ENCODE measurements at places on chromosomes 3 and 15. TPM values are rescaled to one million over a fixed set of nuclear protein-coding genes. Genes with fewer than 3 reads are reported as not detected.
A peak's percentile ranks its signal among the peaks of the same experiment; 100 is the strongest.

DNA sequence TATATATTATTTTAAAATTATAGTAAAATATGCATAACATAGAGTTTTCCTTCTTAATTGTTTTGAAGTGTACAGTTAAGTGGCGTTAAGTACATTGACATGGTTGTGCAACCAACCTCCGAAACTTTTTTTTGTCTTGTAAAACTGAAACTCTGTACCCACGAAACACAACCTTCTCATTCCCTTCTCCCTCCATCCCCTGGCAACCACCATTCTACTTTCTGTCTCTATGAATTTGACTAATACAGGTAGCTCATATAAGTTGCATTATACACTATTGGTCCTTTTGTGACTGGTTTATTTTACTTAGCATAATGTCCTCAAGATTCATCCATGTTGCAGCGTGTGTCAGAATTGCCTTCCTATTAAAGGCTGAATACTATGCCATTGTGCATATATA is 179.4 kb downstream of the SATB1 start:
- DNase-seq, result no peak

TTC21A gene
- 106 TPM for total RNA-seq

SLC28A2 gene
- total RNA-seq, result not detected

GATM gene
- 18.2 TPM for total RNA-seq

DNA sequence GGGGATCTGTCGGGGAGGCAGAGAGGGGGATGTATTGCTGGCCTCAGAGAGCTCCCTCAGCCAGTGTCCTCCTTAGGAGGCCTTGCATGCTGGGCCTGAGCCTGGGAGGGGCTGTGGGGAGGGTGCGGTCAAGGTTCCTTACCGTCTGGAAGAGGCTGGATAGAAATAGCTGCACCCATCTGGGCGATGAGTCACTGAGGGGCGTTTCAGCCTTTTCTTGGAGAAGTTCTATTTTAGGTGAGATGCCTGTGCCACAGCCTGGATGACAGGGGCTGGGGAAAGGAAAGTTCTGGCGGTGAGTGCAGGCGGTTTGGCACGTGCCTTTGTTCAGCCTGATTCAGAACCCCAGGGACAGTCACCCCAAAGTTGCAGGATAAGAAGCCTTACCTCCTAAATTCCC is 35.7 kb upstream of the APEH start:
- DNase-seq, result no peak

GRCh38 chr3:3633761-3634160 is 165.5 kb upstream of the LRRN1 start:
- no peak for DNase-seq

DNA sequence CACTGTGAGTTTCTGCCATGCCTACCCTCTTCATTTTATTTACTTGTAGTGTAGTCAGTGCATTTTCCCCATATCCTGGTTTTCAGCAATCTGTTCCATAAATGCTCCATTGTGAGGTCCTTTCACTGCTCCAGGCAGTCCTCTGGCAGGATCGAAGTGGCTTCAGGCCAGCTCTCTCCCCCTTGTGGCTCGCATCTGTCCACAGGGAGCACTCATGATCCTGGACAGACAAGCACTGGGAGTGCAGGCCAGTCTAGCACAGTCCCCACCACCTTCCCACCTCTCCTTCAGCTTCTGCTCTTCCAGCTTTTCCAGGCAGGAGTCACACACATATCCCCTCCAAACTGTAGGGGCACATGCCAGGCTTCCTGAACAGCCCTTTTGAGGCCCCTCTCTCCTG is 173.6 kb downstream of the PPM1L start:
- no peak for DNase-seq

PPP4R2 gene
- 57.5 TPM for total RNA-seq

SIDT1 gene
- total RNA-seq, result 84.4 TPM

SQOR gene
- 24.3 TPM for total RNA-seq

GRCh38 chr3:7518026-7518425 is 657.1 kb downstream of the GRM7 start:
- no peak for DNase-seq

ST3GAL6 gene
- total RNA-seq, result not detected

OR5H15 gene
- total RNA-seq, result not detected

MESP2 gene
- total RNA-seq, result not detected

CIDEC gene
- total RNA-seq, result not detected

DNA sequence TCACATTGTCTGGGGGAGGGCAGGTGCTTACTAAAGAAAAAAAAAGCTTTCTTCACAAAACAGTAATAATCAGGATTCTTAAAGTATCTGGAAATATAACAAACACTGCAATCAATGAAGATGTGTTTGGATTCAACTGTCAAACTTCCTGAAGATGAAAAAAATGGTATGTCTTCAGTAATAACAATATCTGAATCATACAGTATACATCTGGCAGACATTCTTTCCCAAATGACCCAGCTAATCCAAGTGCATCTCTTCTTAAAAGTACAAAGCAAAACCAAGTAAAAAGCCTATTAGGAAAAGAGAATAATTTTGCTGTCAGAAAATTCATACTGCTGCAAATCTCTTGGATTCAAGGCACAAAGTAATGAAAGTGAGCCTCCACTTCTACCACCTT is 145.0 kb upstream of the MCTP2 start:
- no peak for DNase-seq

DNA sequence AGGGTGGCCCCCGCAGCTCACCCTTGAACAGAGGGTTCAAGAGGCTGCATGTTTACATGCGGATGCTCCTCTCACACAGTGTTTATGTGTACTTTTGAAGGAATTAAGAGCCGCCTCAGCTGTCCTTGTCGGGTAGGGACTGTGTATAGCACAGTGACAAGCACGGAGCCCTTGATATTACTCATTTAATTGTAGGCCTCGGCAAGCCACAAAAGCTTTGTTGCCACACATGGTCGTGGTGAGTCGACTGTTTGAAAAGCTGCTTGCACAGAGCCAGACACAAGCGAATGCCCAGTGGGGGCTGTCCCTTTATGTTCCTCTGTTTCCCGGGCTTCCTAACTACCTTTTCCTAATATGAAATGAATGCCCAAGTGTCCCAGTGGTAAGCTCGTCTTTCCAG is 4.5 kb downstream of the ESYT3 start:
- no peak for DNase-seq

DNA sequence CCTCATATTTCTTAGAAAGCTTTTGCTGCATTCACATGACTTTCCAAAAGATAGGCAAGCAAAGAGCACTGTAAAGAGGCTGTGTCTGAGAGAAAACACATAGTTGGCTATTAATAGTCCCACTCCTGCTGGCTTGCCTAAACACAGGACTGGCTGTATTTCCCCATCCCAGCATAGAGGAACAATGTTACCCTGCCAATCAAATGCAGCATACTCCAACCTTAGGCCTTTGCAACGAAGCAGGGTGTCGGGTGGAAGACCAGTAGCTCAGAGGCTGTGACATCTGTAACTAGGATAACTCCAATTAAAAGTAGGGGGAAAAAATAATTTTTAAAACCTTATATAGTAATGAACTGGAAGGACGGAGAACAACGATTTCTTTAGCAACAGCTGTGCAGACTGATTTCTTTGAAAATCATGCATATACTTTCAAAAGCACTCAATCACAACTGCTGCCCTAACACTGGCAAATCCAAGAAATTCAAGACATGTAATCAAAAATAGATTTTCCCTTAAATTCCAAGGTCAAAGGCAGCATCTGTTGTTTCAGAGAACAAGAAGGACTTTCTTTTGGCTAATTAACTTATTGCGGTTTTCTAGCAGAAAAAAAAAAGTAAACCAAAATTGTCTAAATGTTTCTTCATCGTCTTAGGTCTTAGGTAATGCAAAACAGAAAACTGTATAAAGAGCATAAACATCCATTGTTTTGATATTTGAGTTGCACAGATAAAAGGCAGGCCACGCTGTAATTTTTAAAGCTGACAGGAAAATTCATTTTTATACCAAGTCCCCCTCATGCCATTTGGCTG is 139.3 kb downstream of the TNIK start:
- DNase-seq, result no peak

- peak; percentile 52 for DNase-seq
These were observed at the start of gene HAPLN3 for GRCh38 chr15:88894819-88895767. TSS of gene HAPLN3 (minus strand) at chr15:88895544. CDS start at chr15:88887298, 8,246 bp downstream.

SAMMSON gene
- not detected for total RNA-seq

DNA sequence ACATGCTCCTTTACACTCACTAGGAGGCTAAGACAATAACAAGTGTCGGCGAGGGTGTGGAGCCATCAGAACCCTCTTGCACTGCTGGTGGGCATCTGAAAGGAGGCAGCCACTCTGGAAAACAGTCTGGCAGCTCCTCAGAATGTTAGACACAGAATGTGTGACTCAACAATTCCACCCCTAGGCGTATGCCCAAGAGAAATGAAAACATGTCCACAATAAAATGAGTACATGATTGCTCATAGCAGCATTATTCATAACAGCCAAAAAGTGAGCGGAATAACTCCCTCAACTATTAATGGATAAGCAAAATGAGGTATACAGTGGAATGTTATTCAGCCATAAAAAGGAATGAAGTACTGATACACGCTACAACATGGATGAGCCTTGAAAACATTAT is 57.8 kb downstream of the WNT7A start:
- DNase-seq, result no peak

DNA sequence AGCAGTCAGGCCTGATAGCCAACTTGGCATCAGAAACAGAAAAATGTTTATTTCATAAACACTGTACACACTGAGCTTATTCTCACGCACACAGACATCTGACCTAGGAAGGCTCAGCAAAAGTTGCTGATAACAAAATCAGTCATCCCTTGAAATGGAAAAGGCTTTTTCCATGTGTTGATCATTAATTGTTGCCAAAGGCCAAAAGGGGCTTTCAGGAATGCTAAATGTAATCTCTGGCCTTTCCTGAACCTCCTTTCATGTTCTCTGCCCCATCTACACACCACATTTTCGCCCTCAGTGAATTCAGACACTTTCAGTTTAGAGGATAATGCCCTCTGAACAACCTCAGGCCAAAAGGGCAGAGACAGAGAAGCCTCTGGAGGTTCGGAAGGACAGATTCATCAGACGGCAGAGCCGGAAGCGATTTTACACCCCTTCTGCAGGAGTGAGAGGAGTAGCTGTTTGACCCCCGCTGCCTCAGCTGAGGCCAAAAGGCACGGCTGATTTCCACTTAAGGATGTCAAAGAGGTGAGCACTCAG is 14.5 kb downstream of the RTP4 start:
- no peak for DNase-seq

- DNase-seq, result no peak
These were observed 50.5 kb downstream of the ANP32A start for GRCh38 chr15:68770216-68770615.

DNA sequence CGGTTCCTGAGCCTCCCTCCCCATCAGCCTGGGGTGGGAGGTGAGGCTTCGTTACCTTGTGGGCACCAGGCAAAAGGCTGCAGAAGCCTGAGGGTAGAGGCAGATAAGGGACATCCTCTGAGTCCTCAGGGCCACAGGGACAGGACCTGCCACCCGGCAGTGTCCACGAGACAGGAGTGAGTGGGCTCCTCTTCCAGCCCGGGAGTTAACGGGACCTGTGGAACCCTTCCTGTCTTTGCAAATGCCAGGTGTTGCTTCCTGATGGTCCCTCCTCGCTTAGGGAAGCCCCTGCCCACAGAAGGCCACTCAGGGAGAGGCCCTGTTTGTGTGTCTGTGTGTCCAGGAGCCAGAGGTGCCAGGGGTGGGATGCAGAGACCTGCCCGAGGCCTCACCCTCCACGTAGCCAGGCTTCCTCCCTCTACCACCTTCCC is 111.1 kb upstream of the ALDH1A3 start:
- no peak for DNase-seq

DNA sequence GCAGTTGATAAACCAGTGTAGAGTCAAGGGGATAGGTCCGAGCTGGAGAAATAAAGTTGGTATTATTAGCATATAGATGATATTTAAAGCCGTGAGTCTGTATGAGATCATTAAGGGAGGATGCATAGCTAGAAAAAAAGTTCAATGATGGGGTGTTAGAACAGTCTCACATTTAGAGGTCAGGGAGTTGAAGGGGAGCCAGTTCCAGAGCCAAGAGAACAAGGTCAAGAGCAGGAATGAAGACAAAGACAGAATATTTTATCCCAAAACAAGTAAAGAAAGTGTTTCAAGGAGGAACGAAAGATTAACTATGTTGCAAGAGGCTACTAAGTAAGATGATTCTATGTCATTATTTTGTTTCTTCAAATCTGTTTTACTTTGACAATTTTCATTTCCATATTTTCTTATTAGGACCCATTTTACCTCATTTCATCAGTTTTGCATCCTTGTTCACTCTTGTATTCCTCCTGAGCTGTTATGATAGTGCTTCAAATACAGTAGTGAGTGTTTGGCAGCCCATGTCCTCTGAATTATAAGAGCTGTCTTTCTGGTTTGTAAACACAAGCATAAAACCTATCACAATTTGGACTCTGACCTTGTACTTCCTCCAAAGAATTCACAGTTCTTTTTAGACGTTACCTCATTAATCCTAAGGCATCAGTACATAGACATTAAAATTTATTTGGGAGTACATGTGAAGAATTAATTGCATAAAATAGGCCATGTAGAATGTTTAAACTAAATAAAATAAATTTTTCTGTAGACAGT is 695.7 kb upstream of the NECTIN3 start:
- no peak for DNase-seq

DNA sequence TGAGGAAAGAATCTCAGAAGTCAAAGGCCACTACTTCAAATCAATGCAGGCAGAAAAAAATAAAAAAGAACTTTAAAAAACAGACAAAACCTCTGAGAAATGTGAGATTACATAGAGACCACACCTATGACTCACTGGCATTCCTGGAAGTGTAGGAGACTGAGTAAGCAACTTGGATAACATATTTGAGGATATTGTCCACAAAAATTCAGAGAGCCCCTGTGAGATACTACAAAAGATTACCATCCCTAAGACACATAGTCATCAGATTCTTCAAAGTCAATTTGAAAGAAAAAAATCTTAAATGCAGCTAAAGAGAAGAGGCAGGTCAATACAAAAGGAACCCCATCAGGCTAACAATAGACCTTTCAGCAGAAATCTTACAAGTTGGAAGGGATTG is 887.3 kb downstream of the NTRK3 start:
- no peak for DNase-seq

GRCh38 chr3:16337856-16338540 is 73.0 kb downstream of the OXNAD1 start:
- peak; percentile 41 for DNase-seq

All from B cell (primary cell).